Activated CD4-positive, alpha-beta memory T cell treated with anti-CD3 and anti-CD28 coated beads for 36 hours (primary cell): ENCODE measurements at places on chromosomes 5 and 9.

DNA sequence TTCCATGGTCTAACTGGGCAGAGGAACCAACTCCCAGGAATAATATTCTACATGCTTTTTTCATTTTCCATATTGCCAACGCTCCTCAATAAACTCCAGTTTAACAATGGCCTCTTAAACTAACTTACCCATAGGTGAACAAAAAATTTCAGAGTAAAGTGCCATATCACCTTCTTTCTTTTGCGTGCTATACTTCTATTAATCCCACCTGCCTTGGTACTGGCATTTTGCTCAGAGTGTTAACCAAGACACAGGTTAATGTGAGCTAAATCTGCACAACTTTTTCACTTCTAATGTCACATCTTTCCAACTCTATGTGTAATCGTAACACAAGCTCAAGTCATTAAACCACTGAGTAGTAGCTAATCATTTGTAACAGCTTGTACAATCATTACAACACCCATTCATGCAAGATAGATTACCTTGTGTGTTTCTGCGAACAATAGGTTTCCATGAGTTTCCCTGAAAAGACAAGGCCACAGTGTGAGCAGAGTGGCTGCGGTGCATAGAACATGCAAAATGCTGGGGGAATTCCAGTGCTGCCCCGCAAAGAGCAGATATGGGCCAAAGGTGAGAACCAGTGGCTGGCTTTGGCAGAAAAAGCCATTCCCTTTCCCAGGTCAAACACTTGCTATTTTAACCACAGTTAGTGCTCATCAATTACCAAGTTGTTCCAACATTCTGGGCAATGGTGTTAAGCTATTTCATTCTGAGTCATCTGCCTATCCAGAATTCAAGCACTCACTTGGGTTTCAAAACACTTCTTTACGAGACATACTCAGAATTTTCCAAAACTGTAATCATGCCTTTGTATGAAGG lies 42.8 kb downstream of the TIMD4 start:
- peak; percentile 86 for DNase-seq

DNA sequence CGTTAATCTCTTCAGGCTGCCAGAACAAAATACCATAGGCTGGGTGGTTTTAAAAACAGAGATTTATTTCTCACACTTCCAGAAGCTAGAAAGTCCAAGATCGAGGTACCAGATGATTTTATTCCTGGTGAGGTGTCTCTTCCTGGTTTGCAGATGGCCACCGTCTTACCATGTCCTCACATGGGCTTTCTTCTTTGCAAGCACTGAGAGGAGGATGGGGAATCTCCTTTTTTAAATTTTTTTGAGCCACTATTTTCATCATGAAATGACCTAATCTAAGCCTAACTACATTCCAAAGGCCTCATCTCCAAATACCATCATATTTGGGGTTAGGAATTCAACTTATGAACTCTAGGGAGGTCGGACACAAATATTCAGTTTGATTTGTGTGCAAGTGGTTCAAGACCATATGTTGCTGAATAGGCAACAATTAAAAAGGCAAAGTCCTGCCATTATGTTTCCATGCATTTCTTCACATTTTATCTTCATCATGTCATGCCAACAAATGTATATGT lies 371.2 kb downstream of the CDH18 start:
- no peak for DNase-seq

GRCh38 chr5:96439477-96440184 lies 6.6 kb upstream of the PCSK1 start:
- DNase-seq: no peak

DNA sequence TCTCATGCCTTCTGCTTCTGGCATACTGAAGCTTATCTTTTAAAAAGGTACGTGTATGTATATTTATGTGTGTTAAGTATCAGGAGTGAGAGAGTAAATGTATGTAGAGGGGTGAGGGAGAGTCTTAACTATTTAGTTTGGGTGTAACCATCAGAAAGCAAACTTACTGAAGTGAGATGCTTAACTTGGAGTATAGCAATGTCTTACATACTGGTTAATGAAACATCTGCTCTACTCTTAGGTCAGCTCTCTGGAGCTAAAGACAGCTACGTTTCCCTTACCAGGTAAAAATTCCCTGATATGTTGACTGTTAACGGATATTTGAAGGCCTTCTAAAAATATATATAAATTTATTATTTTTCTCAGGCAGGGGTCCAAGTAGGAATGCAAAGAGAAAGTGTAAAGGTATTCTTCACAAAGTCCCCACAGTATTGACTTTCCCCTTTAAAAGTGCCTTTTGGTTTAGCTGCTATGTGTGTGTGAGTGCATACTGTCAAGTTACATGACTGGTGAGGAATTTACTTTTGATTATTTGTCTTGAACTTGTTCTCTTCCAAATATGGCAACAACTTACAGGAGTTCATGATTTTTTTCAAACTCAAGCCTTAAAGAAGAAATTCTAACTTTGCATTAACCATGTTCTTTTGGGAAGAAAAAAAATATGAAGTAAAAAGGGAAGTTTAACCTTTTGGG lies 12.3 kb upstream of the C5orf24 start:
- no peak for DNase-seq

- DNase-seq: no peak
Observed at GRCh38 chr9:92353051-92353450, 27.3 kb downstream of the CENPP start.

DNA sequence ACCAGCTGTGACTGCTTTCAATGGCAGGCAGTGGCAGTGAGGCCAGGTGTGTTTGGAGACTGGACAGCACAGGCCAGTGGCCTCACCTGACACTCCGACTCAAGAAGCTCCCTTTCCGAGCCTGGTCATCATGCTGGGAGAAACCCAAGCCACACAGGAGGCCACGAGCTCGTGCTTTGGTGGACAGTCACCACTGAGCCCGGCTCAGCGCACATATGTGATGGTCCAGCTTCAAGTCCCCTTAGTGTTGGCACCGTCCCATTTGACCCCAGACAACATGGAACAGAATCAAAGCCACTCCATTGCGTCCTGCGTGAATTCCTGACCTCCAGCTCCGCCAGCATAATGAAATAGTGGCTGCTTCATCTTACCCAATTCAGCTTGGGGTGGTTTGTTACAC lies 64.0 kb upstream of the PPP1R26 start:
- DNase-seq: no peak

DNA sequence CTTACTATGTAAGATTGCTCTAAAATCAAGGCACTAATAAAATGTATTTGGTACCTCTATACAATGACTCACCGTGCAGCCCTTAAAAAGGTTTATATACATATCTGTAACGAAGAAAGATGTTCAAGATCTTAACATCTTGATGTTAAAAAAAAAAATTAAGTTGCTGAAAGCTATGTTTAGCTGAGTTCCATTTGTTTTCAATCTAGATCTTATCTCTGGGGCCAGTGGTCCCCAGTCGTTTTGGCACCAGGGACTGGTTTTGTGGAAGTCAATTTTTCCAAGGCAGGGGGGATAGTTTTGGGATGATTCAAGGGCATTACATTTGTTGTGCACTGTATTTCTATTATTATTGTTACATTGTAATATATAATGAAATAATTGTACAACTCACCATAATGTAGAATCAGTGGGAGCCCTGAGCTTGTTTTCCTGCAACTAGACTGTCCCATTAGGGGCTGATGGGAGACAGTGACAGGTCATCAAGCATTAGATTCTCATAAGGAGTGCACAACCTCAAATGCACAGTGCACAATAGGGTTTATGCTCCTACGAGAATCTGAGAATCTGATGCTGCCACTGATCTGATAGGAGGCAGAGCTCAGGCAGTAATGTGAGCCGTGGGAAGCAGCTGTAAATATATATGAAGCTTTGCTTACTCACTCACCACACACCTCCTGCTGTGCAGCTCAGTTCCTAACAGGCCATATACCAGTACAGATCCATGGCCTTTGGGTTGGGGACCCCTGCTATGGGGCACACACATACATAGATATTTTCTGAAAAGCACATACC lies 27.6 kb upstream of the TSLP start:
- no peak for DNase-seq

DNA sequence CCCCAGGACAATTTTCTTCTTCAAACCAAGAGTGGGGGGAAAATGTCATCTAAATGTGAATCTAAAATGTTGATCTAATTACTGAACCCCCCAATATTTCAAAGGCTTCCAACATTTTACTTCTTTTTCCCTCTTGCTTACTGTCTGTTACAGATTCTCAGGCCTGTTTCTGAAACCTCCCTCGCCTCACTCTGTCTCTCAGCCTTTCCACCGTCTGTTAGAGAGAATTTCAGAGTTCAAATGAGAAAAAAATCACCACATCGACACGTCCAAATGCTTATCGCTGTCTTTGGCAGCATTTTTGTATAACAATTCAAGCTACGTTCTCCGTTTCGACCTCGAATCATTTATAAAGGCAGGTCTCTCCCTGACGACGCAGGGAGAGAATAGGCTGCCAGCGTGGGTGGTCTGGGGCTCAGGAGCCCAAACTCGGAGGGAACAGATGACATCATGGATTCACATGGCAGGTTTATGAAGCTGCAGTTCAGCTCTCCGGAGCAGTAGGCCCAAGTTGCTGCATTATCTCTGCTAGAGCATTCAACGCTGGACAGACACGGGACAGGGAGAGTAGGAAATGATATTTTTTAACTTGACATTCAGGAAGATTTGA lies 139.8 kb downstream of the GAS1 start:
- no peak for DNase-seq

DNA sequence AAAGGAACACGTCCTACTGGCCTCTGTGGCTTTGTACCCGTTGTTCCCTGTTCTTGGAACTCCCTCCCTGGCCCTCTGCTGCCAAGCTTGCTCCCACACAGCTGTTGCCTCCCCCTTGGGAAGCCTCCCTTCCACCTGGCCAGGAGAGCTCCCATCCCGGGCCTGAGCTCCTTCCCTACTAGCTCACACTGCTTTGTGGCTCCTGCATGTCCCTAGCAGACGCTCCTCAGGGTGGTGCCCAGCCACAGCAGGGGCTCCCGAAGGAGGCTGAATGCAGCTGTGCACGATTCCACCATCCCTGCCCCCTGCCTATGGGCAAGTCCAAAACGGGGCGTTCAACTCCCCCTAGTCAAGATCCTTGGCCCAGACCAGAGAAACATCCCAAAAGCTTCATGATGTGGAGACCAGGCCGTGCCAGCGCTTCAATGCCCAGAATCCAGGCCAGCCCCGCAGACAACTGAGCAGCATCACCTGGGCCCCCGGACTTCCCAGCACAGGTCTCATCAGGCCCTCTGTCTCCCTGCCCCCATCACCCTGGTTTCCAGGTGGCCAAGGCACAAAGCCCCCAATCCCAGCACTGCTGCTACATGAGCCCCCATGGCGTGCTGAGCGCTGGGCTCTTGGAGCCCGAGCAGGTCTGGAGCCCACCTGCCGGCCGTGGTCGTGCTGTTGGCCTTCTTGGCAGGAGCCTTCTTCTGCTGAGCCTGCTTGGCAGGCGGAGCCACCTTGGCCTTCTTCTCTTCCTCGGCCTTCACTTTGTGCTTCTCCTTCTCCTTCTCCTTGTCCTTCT lies 14.3 kb downstream of the BRD3OS start:
- DNase-seq: no peak

DNA sequence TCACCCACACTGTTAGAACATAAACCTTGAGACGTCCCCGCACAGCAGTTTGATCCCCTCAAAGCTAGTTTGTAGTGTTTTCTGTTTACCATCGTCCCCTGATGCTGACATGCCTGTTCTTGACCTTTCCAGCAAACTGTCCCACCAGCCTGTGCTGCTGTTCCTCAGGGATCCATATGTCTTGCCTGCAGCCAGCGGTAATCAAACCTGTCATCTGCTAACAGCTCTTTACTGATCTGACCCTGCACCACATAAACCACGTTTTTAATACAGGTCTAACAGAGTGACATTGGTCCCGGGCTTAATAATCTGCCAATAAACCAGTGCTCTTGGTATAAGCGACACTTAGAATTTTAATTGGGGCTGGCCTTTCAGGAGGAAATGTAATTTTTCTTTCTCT lies 34.7 kb downstream of the PPIC start:
- DNase-seq: no peak

DNA sequence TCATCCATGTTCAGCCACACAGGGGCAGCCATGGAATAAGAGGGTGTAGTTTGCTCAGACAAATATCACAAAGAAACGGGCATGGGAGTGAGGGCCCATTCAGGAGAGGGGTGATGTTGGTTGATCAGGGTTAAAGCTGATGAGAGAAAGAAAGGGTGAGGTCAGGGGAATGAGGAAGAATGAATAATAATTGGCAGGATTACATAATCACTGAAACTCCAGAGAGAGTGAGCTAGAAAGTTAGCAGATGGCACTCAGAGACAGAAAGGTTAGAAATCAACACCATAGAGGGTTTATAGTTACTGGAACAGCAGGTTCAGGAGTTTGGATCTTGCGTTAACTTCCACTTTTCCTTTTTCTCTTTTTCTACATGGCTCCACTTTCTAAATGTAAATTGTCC lies 113.9 kb downstream of the TAF11L14 start:
- no peak for DNase-seq

DNA sequence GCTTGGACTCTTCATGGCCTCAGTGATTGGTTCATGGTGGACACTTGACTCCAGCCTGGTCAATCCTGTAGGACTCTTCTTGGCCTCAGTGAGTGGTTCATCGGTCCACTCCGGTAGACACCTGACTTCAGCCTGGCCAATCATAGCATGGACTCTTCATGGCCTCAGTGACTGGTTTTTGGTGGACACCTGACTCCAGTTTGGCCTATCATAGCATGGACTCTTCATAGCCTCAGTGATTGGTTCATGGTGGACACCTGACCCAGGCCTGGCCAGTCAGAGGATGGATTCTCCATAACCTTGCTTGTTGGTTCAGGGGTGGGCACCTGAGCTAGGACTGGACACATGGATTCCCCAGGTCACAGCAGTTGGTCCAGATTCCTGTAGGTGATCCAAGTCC lies 106.0 kb upstream of the ERCC6L2 start:
- DNase-seq: no peak

DNA sequence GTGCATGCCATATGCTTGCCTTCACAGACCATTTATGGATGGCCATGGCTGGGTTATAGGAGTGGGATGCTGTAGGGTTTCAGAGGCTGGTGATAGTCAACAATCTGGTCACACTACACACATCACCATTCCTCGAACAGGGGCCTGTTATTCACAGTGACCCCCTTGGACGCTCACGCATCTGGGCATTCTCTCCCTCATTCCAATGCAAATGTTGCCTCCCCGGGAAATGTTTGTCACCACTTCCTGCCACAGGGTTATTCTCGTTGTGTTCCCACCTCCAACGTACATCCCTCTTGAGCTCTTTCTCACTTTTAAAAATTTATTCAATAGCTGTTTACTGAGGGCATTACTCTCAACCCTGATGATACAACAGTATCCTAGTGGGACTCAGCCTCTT lies 135.4 kb downstream of the SCAMP1 start:
- DNase-seq: no peak

DNA sequence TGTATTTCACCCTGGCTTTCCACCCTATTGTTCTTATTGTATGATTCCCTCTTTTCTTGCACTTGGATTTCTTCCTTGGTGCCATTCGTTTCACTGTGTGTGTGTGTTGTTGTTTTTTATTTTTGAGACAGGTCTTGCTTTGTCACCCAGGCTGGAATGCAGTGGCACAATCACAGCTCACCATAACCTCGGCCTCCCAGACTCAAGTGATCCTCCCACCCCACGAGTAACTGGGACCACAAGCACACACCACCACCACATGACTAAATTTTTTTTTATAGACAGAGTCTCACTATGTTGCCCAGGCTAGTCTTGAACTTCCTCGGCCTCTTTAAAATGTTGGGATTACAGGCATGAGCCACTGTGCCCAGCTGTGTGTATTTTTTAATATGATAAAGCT lies 72.0 kb downstream of the MLLT3 start:
- no peak for DNase-seq
